ENCODE measurements at places on chromosomes 5 and 9.

GRCh38 chr9:35907711-35908503, 1.4 kb upstream of the SPAAR start:
- no peaks in the 10 kb centered on the region for H3K36me3 ChIP-seq
- no peak overlapping the region for H3K4me3 ChIP-seq
- peaks cover 76% of the 10 kb centered on the region for H3K4me1 ChIP-seq
- H3K27ac ChIP-seq, result peak overlapping the region; percentile 73

DNA sequence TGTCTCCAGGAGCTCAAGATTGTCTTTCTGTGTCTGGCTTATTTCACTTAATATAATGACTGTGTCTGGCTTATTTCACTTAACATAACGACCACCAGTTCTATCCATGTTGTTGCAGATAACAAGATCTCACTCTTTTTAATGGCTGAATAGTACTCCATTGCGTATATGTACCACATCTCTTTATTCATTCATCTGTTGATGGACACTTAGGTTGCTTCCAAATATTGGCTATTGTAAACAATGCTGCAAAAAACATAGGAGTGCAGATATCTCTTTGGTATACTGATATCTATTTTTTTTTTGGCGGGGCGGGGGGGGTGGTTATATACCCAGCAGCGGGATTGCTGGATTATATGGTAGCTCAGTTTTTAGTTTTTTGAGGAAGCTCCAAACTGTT, 45.5 kb downstream of the FER start:
- H3K4me1 ChIP-seq, result no peaks in the 10 kb centered on the region
- peaks cover 5% of the 10 kb centered on the region for H3K36me3 ChIP-seq
- DNase-seq, result no peak
- H3K27ac ChIP-seq, result no peak overlapping the region
- no peak overlapping the region for H3K4me3 ChIP-seq

DNA sequence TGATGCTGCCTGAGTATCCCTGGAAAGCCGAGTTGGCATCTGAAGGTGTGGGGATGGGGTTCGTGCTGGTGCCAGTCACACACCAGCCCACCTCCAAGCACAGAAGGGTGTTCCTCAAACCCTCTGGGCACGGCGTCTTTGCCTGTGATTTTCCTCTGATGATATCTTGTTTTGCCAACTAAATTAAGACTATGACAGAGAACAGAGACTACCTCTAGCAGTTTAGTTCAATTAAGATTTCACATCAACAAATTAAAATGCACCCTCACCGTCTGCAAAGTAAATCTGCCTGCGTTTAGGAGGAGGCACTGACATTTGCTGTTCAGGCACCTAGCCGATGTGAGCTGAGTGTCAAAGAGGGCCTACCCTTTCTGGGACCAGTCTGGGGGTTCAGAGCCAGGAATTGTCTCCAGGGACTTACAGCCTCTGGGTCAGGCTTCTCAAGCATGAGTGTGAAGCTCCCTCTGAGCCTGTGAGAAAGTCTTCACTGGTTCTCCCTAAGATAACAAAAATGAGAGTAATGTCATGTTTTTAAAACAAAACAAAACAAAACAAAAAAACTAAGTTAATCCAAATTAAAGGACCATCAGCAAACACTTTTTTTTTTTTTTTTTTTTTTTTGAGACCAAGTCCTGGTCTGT, 55.4 kb upstream of the CTNNA1 start:
- DNase-seq, result no peak
- no peak overlapping the region for H3K27ac ChIP-seq
- H3K36me3 ChIP-seq, result no peaks in the 10 kb centered on the region
- H3K4me1 ChIP-seq, result no peaks in the 10 kb centered on the region

DNA sequence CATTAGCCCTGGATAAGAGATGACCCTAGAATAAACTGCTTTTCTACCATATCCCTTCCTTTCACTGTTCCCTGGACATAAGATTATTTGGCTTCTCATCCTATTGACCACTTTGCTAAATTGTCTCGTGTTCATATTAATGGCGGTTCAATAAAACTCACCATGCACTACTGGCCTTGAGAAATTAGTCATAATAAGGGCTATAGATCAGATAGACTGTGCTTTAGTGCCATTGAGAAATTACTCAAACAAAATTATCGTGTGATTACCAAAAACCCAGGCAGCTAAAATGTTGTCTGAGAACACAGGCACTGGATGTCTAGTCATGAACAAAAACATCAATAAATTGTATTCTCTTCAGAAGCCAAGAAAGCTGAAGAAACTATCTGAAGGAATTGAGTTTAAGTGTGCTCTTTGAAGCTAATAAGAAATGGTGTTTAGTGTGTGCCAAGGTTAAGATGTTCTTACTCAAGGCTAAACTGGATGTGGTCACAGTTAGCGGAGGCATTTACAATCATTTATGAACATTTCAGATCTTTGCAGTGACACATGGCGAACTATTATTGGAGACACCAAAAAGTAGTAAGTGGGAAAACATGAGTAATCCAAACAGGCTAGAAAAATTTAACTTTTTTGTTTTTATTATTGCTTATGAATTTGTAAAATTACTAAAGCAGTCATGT, 460.4 kb upstream of the RORB start:
- no peaks in the 10 kb centered on the region for H3K36me3 ChIP-seq
- H3K4me1 ChIP-seq, result no peaks in the 10 kb centered on the region
- H3K27ac ChIP-seq, result no peak overlapping the region
- no peak overlapping the region for H3K4me3 ChIP-seq
- DNase-seq, result peak; percentile 37

- H3K27ac ChIP-seq, result no peak overlapping the region
- H3K36me3 ChIP-seq, result no peaks in the 10 kb centered on the region
- no peaks in the 10 kb centered on the region for H3K4me1 ChIP-seq
These were observed 452.7 kb upstream of the CDH9 start for GRCh38 chr5:27491047-27491446.

GRCh38 chr9:68981789-68982188, 32.1 kb downstream of the PRKACG start:
- no peaks in the 10 kb centered on the region for H3K36me3 ChIP-seq
- no peak overlapping the region for H3K4me3 ChIP-seq
- no peak for DNase-seq
- no peaks in the 10 kb centered on the region for H3K27me3 ChIP-seq

- H3K4me1 ChIP-seq, result peaks cover 14% of the 10 kb centered on the region
- no peak overlapping the region for H3K4me3 ChIP-seq
- H3K27me3 ChIP-seq, result no peaks in the 10 kb centered on the region
These were observed 6.8 kb downstream of the RPS14 start for GRCh38 chr5:150442699-150443080.

DNA sequence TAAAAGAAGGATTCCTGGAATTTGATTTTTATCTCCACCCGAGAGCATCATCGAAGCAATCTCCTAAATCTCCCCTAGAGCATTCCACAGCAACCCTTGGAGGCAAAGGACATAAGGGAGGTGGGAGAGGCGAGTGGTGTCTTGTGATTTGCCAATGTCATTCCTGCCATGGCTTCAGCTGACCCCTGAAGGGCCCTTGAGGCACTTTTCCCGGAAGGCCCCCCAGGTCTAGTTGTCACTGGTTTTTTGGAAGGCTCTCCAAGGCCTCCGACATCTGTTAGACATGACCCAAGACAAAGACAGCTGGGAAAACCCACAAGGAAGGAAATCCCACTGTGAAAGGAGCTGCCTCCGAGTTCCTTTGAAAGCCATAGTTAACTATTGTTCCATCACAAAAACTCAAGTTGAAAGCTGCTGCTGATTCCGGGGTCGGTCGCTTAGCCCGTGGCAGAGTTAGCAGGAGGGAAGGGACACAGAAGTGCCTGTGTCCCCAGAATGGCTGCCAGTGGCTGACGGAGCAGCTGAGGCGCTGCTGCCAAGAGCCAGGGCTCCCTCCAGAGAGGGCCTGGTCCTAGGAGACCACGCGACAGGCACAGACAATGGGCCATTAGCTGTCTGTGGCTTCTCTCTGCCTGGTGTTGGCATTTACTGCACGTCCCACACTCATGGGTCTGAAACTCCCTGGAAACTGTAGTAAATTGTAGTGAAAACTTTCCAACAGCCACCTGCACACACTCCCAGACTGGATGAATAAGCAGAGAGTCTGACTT, 24.4 kb upstream of the TRIO start:
- no peak overlapping the region for H3K4me3 ChIP-seq
- DNase-seq, result no peak
- H3K4me1 ChIP-seq, result peaks cover 2% of the 10 kb centered on the region
- no peaks in the 10 kb centered on the region for H3K27me3 ChIP-seq
- H3K36me3 ChIP-seq, result no peaks in the 10 kb centered on the region
- H3K27ac ChIP-seq, result no peak overlapping the region

DNA sequence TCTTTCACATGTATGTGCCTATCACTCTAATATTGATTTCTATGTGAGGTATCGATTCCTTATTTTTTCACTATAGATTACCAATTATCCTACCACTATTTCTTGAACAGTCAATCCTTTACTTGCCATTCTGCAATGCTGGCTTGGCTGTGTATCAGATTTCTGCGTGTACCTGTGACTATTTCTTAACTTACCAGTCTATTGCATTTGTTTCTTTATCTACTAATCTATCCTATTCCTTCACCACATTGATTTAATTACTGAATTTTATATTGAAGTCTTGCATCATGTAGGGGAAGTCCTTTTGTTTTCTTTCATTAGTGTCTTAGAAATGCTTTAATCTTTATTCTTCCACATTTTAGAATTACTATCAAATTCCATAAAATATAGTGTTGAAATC, 684.8 kb downstream of the LRRC70 start:
- no peaks in the 10 kb centered on the region for H3K36me3 ChIP-seq
- H3K4me3 ChIP-seq, result no peak overlapping the region
- no peak overlapping the region for H3K27ac ChIP-seq
- no peaks in the 10 kb centered on the region for H3K4me1 ChIP-seq
- DNase-seq, result no peak
- H3K27me3 ChIP-seq, result no peaks in the 10 kb centered on the region

DNA sequence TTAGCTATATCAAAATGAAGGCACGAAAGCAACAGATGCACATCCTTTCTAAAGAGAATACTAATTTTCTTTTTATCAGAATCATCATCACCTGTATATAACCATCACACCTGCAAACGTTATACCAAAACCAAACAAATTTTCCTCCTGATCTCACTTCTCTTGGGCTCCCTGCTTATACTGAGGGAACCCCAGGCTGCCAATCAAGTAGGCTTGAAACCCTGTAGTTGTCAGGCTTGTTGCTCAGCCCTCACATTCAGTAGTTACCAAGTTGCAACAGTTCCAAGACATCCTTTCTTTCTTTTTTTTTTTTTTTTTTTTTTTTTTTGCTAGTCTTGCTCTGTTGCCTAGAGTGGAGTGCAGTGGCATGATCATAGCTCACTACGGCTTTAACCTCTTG, 12.7 kb downstream of the STRBP start:
- DNase-seq, result no peak
- no peak overlapping the region for H3K27ac ChIP-seq
- H3K27me3 ChIP-seq, result no peaks in the 10 kb centered on the region

DNA sequence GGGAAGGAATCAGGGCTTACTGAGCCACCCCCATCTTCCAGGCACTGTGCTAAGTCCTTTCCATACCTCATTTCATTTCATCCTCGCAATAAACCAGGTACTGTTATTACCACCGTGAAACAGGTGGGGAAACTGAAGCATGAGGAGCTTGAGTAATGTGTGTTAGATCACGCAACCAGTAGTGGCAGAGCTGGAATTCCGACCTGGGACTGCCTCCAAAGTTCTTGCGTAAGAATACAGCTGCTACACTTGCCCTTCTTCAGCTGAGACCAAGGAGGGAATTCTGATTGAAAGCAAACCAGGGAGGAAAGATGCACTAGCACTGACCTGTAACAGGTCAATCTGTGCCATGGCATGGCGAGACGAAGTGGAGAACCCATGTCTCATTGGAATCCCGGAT, 113.4 kb upstream of the MSX2 start:
- peak; percentile 28 for DNase-seq
- no peaks in the 10 kb centered on the region for H3K36me3 ChIP-seq
- H3K27me3 ChIP-seq, result peaks cover 5% of the 10 kb centered on the region
- no peak overlapping the region for H3K27ac ChIP-seq
